ENCODE measurements at places on chromosomes 16 and 17.

DNA sequence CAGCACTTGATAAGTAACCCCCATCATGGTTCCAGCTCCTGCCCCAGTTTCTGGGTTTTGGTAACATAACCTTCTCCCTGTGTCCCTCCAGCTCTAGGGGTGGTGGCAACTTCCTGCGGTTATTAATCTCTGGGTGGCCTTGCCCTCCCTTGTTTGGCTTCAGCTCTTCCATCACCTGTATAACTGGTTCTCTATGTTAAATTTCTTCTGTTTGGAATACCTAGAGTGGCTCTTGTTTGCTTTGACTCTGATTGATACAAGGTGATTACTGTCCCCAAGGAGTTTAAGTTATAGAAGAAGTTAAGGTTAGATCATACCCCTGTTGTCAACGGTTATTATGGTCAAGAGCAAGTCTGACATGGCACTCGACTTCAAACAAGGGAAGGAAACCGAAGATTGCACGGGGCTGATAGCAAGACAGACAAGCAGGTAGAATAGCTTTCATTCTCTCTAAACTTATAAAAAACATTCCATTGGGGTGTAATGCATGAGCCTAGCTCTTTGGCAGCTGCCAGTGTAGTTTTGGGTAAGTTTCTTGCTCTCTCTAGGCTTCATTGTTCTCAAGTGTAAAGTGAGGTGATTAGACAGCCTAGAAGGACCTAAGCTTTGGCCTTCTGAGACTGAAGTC lies 11.0 kb upstream of the CCR7 start:
- DNase-seq, result no peak

DNA sequence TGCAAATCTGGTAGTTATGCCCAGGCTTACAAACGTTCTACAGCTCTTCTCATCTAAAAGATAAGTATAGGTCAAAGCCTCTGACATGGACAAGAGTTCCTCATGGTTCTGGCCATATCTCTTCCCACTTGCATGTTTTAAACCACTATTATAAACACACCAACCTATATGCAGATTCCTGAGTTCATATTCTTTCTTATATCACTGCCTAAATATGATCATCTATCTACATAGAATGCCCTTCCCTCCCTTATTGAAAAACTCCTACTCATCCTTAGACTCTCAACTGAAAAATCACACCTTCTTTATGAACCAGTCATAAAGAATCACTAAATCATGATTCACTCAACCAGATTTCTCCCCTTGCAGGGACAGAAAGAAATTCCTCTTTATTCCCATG lies 128.2 kb downstream of the CEP112 start:
- DNase-seq, result no peak

- DNase-seq, result no peak
Observed at GRCh38 chr16:55476625-55477533, 2.1 kb upstream of the MMP2 start.

DNA sequence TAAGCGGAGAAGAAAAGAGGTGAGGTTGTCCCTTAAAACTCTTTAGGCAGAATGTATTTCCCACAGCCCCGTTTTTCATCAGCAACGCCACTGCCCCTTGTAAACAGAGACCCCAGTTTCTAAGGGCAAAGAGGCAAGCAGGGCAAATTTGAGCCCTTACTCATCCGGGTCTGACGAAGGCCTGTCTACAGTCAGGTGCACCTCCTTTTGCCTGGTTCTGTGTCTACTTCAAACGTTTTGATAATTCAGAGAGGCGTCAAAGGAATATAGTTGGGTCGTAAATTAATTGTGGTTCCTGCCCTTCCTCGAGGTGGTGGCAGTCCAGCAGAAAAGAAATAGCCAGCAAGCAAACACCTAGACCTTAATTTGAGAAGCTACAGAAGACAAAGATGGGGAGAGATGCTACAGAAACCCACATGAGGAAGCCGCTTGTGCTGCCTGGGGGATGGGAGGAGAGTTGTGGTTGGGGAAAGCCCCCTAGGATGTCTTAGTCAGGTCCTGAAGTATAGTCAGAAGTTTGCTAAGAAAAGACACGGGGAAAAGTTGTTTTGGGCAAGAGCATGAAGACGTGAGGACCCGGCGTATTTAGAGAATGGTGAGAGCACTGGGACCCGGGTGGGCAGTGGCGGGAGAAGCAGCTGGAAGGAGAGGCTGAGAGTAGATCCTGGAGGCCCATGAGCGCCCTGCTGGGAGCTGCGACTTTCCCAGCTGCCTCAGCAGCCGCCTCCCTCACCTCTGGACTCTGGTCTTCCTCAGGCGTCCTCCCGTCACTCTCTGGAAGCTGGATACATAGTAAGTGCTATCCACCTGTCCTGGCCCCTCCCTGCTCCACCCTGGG lies 2.4 kb downstream of the FBRS start:
- peak; percentile 68 for DNase-seq

DNA sequence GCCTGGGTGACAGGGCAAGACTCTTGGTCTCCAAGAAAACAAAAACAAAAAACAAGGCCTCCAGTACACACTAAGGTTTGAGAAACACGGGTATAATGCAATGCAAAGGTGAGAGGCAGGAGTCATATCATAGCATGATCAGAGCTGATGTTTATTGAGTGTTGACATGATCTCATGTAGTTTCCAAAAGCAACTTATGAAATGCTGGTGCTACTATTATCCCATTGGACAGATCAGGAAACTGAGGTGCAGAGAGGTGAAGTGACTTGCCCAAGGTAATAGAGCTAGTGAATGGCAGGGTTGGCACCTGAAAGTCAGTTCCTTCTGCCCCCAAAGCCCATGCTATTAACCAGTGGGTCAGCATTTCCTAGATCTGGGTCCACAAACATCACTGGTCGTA lies 3.1 kb upstream of the NPIPB7 start:
- DNase-seq, result no peak

DNA sequence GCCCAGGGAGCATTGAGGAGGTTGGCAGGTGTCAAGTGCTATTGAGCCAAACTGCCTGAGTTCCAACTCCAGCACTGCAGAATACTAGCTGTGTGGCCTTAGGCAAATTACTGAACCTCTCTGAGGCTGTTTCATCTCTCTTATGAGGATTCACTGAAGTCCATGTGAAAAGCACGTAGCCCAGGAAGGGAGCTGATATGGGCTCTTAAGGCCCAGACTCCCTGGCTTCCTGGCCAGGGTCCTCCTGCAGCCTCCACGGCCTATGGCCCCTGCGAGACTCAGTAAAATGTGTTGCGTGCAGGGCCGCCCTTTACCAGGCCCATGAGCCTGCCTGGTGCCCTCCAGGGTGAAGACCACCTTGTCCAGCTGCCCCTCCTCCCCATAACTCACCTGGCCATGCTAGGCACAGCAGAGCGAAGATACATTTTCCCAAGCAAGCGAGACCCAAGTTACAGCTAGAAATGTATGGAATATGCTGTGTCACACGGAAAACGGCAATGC lies 133.7 kb upstream of the TNRC6C start:
- DNase-seq, result no peak

DNA sequence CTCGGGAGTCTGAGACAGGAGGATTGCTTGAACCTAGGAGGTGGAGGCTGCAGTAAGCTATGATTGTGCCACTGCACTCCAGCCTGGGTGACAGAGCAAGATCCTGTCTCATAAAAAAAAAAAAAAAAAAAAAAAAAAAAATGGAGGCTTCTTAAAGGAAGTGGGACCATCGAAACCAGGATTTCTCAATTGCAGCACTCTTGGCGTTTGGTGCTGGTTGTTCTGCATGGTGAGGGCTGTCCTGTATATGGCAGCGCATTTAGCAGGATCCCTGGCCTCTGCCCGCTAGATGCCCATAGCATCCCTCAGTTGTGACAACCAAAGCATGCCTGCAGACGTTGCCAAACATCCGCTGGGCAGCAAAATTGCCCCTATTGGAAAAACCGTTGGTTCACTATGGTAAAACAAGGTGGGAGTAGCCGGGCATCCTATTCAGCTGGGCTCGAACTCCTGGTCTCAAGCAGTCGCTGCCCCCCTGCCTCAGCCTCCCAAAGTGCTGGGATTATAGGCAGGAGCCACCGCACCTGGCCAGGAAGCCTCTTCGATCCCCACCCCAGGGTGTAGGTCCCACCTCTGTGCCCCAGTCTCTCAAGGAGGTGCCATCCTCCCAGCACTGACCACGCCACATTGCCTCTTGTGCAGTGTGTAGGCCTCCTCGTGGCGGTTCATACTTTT lies 6.5 kb upstream of the NPIPB7 start:
- DNase-seq, result no peak

- DNase-seq, result peak; percentile 33
Observed at GRCh38 chr17:76585649-76586593, at the start of gene ST6GALNAC2. ST6GALNAC2 (minus strand) TSS chr17:76585860; CDS start chr17:76585808, 52 bp downstream.
